ENCODE measurements at places on chromosomes 6 and 20.

DNA sequence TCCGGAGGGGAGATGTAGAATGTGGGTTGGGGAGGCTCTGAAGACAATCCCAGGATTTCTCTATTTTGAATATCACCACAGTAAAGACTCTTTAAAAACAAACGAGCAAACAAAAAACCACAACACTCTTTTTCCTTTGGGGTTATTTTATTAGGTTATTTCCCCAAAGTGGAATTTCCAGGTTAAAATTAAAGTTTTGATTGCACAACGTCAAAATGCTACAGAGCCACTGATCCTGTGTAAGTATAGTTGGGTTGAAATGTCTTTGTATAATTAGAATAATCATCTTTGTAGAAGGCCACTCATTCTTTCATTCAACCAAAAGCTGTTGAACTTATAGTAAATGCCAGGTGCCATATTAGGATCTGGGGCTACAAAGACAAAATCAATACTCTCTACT, 19.6 kb upstream of the PIM1 start:
- no peak for DNase-seq

DNA sequence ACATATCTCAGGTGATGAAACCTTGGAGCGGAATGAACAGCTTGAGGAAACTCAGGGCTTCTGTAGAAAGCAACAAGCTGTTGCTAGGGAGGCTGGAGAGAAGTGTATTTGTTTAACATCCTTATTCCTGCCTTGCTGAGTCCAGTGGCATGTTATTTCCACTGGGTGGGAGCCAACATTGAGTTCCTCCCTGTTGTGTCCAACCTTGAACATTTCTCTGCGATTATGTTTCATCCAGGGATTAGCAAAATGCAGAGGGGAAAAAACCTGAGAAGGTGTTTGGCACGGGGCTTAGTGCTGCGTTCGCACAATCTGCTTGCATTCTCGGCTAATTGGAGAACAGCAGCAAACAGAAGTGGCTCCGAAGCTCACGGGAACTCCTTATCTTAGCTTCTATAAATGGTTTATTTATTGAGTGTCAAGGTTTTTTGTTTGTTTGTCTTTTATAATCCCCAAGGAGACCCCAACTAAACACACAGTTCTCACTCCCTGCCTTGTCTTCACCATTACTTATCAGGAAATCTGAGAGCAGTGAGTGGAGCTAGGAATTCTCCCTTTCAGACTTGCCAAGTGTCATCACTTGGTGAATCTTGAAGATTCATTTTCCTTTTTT, 412.8 kb downstream of the CDC5L start:
- DNase-seq: no peak

GRCh38 chr6:4358414-4359107, 223.2 kb upstream of the ECI2 start:
- DNase-seq: no peak

- no peak for DNase-seq
Observed at GRCh38 chr6:154165478-154165877, 126.4 kb downstream of the OPRM1 start.

- no peak for DNase-seq
Observed at GRCh38 chr6:32602383-32602782, 12.7 kb upstream of the HLA-DRB1 start.

DNA sequence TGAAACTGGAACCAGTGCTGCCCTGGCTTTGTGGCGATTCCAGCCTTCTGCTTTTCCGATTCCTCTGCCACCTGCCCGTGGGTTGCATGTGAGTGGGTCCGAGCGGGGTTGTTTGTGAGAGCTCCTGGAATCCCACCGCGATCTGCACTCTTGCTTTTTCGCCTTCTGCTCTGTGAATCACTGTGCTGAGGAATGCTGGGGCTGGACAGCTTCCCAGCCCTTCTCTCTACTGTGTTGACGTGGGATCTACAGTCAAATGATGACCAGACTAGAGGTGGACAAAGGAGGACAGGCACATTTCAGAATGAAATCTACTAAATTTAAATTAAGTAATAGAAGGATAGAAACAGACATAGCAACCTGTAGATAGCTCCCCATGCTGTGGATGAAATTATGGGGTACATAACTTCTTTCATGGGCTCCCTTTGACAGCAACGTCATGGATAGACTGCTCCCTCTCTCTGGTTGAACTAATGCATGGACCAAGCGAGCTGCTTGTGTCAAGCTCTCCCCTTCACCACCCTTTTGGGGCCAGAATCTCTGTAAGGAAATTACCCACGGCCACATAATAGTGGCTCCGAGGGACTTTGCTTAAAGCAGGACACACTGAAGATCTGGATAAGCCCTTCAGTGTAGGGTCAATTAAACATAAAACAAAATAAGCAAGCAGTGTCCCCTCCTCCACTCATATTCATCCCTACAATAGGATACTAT, 2.0 kb downstream of the FNDC1 start:
- DNase-seq: no peak

Measured in stimulated activated CD4-positive, alpha-beta T cell treated with anti-CD3 and anti-CD28 coated beads, Interleukin-1b, Interleukin-23, amount 100 ng/mL, for 4 hours (primary cell).